ENCODE measurements at places on chromosomes 1 and 21. TPM values are rescaled to one million over a fixed set of nuclear protein-coding genes. Genes with fewer than 3 reads are reported as not detected.
A peak's percentile ranks its signal among the peaks of the same experiment; 100 is the strongest.

The DIRAS3 gene
- total RNA-seq, result 1.1 TPM

The SHCBP1L gene
- total RNA-seq, result not detected

DNA sequence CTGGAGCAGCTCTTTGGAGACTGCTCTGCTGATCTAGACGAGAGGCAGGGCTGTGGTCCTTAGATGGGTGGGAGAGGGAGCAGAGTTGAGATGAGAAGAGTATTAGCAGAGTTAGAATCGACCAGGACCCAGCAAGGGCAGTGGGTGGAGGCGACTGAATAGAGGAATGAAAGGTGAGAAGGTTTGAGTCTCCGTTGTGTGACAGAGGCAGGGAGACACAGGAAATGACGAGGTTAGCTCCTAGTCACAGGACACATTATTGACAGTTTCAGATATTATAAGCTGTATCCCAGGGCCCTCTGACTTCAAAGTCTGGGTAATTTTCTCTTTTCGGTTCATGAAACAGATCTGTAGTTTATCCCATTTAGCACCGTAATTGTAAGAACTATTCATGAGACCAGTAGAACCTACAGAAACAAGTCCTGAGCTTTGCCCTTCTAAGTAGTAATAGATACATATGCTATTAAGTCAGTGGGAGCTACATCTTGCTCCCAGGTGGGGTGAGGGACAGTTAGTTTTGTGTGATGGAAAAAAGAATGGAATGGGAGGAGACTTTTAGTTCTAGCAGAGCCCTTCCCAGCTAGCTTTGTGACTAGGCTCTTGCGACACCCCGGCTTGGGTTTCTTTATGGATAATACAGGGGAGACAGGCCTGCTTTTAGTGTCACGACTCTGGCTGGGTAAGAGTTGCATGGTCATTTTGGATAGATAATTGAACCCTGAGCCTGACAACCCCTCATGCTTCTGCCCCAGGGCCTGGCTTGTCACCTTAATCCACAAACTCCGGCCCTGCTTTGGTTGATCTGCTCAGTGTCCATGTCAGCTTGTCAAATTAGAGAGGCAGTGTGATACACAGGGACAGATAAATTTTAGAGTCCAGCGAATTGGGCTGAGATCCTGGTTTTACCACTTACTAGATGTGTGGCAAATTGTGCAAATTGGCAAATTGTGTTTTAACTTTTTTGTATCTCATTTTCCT is 70.2 kb downstream of the UCK2 start:
- H3K36me3 ChIP-seq, result peaks cover 39% of the 10 kb centered on the region
- DNase-seq, result no peak
- no peak overlapping the region for H3K4me3 ChIP-seq
- peak overlapping the region; percentile 93 for H3K27ac ChIP-seq

- H3K27me3 ChIP-seq, result no peaks in the 10 kb centered on the region
- no peak for DNase-seq
- H3K27ac ChIP-seq, result no peak overlapping the region
- no peaks in the 10 kb centered on the region for H3K4me1 ChIP-seq
Observed at GRCh38 chr1:2800664-2801045, 838 bp downstream of the TTC34 start.

The DCST1 gene
- total RNA-seq, result not detected

DNA sequence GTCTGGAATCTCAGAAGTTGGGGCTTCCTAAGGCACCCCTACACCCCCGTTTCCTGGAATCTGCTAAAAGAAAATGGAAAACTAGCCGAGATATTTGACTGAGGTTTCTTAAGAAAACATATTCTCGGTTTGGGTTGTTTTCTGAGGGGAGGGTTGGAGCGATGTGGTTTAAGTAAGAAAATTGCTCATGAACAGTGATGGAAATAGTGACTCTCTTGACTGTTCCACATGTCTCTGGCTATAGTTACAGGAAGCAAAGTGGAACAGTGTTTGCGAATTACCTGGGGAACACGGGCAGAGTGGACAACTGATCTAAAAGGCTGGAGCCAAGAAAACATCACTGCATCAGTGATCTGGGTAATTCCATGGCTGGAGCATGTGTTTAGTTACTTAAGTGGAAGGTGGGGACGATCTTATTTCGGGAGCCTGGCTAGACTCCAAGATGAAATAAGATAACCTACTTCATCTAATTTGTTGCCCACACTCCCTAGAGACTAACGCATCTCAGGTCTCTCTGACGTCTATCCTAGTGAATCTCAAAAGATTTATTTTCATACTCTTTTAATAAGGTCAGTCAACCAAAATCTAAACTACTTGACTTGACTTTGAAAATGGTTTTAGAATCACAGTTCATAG is 92.4 kb downstream of the KCNJ15 start:
- peaks cover 18% of the 10 kb centered on the region for H3K4me1 ChIP-seq
- no peaks in the 10 kb centered on the region for H3K27me3 ChIP-seq
- DNase-seq, result no peak
- H3K27ac ChIP-seq, result no peak overlapping the region

GRCh38 chr1:98480271-98480670 is 181.2 kb upstream of the SNX7 start:
- H3K36me3 ChIP-seq, result no peaks in the 10 kb centered on the region
- no peak overlapping the region for H3K4me3 ChIP-seq
- no peak overlapping the region for H3K27ac ChIP-seq

- no peak overlapping the region for H3K27ac ChIP-seq
- no peaks in the 10 kb centered on the region for H3K27me3 ChIP-seq
- no peak overlapping the region for H3K4me3 ChIP-seq
Observed at GRCh38 chr1:5597171-5597850, 394.9 kb downstream of the NPHP4 start.

The FNDC5 gene
- total RNA-seq, result 0.84 TPM

DNA sequence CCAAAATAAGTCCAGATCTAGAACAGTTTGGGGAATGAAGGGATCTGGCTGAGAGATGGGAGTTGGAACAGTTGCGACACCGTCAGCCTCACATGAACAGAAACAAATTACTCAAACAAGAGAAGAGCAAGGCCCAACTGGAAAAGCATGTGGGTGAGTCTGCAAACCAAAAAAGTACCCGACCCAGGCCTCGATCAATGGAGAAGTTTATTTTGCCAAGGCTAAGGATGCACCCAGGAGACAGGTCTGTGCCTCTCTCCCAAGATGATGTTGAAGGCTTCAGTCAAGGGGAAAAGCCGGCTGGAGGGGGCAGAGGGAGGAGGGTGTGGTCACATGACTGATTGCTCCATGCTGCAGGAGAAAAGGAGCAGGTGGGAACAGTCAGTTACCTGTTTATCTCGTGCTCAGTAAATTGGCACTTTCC is 42.3 kb downstream of the KRTAP10-1 start:
- no peaks in the 10 kb centered on the region for H3K4me1 ChIP-seq
- DNase-seq, result no peak
- no peaks in the 10 kb centered on the region for H3K36me3 ChIP-seq
- H3K4me3 ChIP-seq, result no peak overlapping the region
- no peak overlapping the region for H3K27ac ChIP-seq

- H3K27me3 ChIP-seq, result no peaks in the 10 kb centered on the region
- no peaks in the 10 kb centered on the region for H3K36me3 ChIP-seq
- peaks cover 4% of the 10 kb centered on the region for H3K4me1 ChIP-seq
Observed at GRCh38 chr1:173422456-173422976, 54.6 kb upstream of the PRDX6 start.

The ATPAF1 gene
- 60.5 TPM for total RNA-seq

GRCh38 chr1:8367571-8368194 is 49.8 kb downstream of the SLC45A1 start:
- H3K27me3 ChIP-seq, result no peaks in the 10 kb centered on the region
- no peak for DNase-seq

DNA sequence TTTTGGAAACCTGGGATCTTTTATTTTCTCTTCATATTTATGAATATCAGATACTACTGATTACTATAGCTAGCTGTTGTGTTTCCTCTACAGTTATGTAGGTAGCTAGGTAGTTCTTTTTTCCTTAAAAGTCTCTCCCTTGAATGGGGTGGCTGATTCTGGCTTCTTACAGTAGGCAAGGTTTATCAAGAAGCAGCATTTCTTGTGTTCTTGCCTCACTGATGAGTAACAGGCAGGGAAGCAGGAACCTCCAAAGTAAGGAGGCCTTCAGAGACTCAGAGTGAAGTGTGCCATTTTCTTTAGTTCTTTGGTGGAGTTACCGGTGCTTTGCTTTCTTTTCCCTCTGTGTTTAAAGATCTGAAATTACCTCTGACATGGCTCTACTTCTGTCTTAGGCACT is 56.0 kb downstream of the ZMYM4 start:
- H3K27ac ChIP-seq, result no peak overlapping the region
- no peak overlapping the region for H3K4me3 ChIP-seq
- no peaks in the 10 kb centered on the region for H3K27me3 ChIP-seq

The CFAP74 gene
- total RNA-seq, result not detected

The OR2T35 gene
- not detected for total RNA-seq

The OPTC gene
- total RNA-seq, result not detected

DNA sequence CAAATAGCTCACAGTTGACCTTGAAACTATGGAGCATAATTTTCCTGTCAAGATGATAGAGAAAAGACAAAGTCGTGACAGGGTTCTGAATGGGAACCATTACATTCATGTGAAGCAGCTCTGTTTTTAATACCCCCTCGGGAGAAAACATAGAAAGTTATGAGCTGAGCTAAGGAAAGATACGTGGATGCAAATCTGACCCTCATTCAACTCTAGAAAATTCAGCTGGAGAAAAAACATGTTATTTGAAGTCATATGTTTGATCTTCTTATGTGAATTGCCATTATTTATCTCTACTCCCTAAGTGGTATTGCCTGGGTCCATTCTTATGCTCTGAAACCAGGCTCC is 48.0 kb upstream of the LRRC52 start:
- no peak overlapping the region for H3K27ac ChIP-seq
- H3K4me3 ChIP-seq, result no peak overlapping the region
- DNase-seq, result no peak
- no peaks in the 10 kb centered on the region for H3K4me1 ChIP-seq
- peaks cover 6% of the 10 kb centered on the region for H3K27me3 ChIP-seq

The SPRR1B gene
- not detected for total RNA-seq

GRCh38 chr1:152118915-152119314 is 3.7 kb upstream of the TCHH start:
- DNase-seq, result no peak
- no peak overlapping the region for H3K27ac ChIP-seq
- H3K4me1 ChIP-seq, result no peaks in the 10 kb centered on the region

DNA sequence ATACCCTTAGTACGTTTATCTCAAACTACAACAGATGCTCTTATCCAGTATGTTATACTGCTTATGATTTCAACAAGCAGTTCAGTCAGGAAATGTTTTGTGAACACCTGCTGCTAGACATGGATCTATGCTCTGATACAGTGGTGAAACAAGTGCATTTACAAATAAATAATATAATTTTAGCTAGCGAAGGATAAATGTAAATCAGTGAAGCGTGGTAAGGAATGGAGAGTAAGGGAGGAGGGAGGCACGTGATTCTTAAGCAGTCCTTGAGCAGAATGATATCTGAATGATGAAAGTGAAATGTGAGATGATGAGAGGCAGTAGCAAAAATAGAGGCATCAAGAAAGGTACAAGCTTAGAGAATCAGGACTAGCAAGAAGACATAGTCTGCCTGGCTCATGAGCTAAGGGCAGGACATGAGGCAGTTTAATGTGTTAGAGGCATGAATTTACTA is 6.3 kb downstream of the TSNAX start:
- peaks cover 53% of the 10 kb centered on the region for H3K36me3 ChIP-seq
- H3K27me3 ChIP-seq, result no peaks in the 10 kb centered on the region
- H3K4me1 ChIP-seq, result peaks cover 4% of the 10 kb centered on the region
- no peak overlapping the region for H3K27ac ChIP-seq
- no peak overlapping the region for H3K4me3 ChIP-seq
- no peak for DNase-seq

DNA sequence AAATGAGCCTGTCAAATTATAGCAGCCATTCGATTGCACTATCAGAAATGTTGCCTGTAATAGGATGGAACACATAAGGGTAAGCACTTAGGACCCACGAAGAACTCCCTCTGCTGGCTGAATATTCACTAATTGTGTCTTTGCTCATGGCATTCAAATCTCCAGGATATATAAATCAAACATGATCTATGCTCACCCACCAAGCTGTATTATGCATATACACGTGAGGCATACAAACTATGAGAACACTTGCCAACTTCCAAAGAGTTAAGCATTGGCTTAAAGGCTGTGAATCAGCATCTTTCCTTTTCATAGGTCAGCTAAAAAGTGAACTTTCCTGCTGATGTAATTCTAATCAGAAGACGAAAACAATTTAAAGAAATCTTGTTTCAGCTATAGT is 34.5 kb downstream of the TMPRSS15 start:
- H3K4me3 ChIP-seq, result no peak overlapping the region
- H3K27me3 ChIP-seq, result no peaks in the 10 kb centered on the region
- no peak overlapping the region for H3K27ac ChIP-seq

- H3K36me3 ChIP-seq, result no peaks in the 10 kb centered on the region
- H3K27ac ChIP-seq, result no peak overlapping the region
- H3K4me3 ChIP-seq, result no peak overlapping the region
- no peaks in the 10 kb centered on the region for H3K27me3 ChIP-seq
- DNase-seq, result no peak
- H3K4me1 ChIP-seq, result peaks cover 9% of the 10 kb centered on the region
Observed at GRCh38 chr1:83029916-83030315, 969.0 kb downstream of the TTLL7 start.

The RIPPLY3 gene
- total RNA-seq, result not detected

The MACO1 gene
- 7.5 TPM for total RNA-seq

GRCh38 chr1:179728271-179728670 is 14.8 kb upstream of the FAM163A start:
- no peaks in the 10 kb centered on the region for H3K4me1 ChIP-seq
- peaks cover 20% of the 10 kb centered on the region for H3K27me3 ChIP-seq
- H3K27ac ChIP-seq, result no peak overlapping the region
- no peak for DNase-seq

The PRKAA2 gene
- total RNA-seq, result 0.13 TPM

- no peaks in the 10 kb centered on the region for H3K27me3 ChIP-seq
- DNase-seq, result no peak
Observed at GRCh38 chr1:159746666-159747065, 32.3 kb upstream of the CRP start.

GRCh38 chr21:38839328-38840286 is 33.9 kb downstream of the ETS2 start:
- peaks cover 32% of the 10 kb centered on the region for H3K4me1 ChIP-seq
- peak; percentile 87 for DNase-seq
- no peak overlapping the region for H3K4me3 ChIP-seq
- peak overlapping the region; percentile 95 for H3K27ac ChIP-seq

The HAO2 gene
- total RNA-seq, result not detected

DNA sequence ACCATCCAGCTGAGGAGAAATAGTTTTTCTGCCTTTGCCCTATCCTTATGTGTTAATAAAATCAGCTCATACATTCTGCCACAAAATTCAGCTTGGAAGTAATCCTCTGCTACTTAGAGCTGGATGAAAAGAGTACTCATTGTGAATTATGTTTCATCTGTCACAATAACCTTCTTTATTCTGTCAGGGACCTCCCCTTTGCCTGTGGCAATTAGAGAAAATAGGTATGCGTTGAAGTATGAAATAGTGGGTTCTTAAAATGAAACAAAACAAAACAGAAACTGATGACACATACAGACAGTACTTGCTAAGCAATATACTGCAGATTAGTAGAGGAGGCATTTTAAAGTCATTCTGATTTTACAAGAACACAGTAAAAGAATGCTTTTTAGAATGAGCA is 578.5 kb downstream of the USP25 start:
- DNase-seq, result no peak
- H3K4me1 ChIP-seq, result no peaks in the 10 kb centered on the region
- H3K36me3 ChIP-seq, result no peaks in the 10 kb centered on the region
- peaks cover 3% of the 10 kb centered on the region for H3K27me3 ChIP-seq

The OR2AK2 gene
- not detected for total RNA-seq

The LIN28A gene
- not detected for total RNA-seq

- H3K36me3 ChIP-seq, result peaks cover 20% of the 10 kb centered on the region
- DNase-seq, result no peak
Observed at GRCh38 chr1:53244141-53244540, 5.8 kb upstream of the MAGOH start.

GRCh38 chr1:92995441-92996430 is 34.5 kb upstream of the DIPK1A start:
- no peak for DNase-seq
- no peaks in the 10 kb centered on the region for H3K27me3 ChIP-seq
- H3K4me3 ChIP-seq, result no peak overlapping the region
- H3K36me3 ChIP-seq, result no peaks in the 10 kb centered on the region
- H3K4me1 ChIP-seq, result no peaks in the 10 kb centered on the region

All from SJSA1 (cell line).